SK-MEL-5 (cell line): ENCODE measurements at places on chromosomes 7 and 10. TPM values are rescaled to one million over a fixed set of nuclear protein-coding genes. Genes with fewer than 3 reads are reported as not detected.

- DNase-seq, result no peak
Observed at GRCh38 chr7:40629891-40630290, 495.1 kb downstream of the SUGCT start.

DNA sequence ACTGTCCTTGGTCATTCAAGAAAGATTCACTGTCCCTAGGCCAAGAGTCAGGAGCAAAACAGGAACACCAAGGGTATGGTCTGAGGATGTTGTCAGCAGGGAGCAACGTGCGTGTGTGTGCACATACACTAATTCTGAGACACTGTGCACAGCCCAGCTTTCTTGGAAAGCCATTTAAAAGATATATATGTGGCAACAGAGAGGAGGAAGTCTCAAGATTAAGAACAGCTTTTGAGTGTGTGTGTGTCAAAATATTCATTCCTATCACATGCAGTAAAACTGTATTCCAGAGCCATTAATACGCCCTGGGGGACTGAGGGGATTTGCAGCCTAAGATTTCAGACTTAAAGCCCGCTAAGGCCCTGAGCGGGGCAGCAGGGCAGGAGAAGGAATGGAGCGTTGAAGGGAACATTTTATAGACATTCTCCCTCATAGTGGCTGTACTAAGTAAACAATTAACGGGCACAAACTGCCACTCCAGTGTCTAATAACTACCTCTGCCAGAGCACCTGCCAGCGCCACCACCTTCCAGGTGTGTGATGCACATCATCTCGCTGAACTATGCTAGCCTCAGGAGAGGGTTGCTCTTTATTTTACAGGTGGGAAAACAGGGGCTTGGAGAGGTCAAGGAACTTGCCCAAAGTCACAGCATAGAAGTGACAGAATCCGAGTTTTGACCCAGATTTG, 2.0 kb downstream of the NOD1 start:
- DNase-seq, result no peak

Gene LRRC4
- total RNA-seq, result not detected in 2 replicates

GRCh38 chr7:837001-837400, 4.7 kb downstream of the SUN1 start:
- DNase-seq, result no peak

Gene OGDHL
- total RNA-seq, result 15.8 and 16.3 TPM in 2 replicates

GRCh38 chr10:3671386-3671955, 113.5 kb downstream of the KLF6 start:
- no peak for DNase-seq

GRCh38 chr10:22246680-22247391, 29.0 kb upstream of the EBLN1 start:
- DNase-seq, result no peak

- no peak for DNase-seq
Observed at GRCh38 chr7:101630591-101630990, 1.5 kb upstream of the MYL10 start.

GRCh38 chr7:82506702-82507101, 63.1 kb upstream of the CACNA2D1 start:
- no peak for DNase-seq

Gene SDK1
- 0.08 and 0.13 TPM in 2 replicates for total RNA-seq

GRCh38 chr7:66250711-66251110, 45.6 kb downstream of the TPST1 start:
- DNase-seq, result peak; percentile 61

- no peak for DNase-seq
Observed at GRCh38 chr7:152856351-152856750, 96.8 kb downstream of the ACTR3B start.

GRCh38 chr7:47501406-47501805, 80.5 kb downstream of the TNS3 start:
- no peak for DNase-seq
